ENCODE measurements at places on chromosomes 4 and X.

DNA sequence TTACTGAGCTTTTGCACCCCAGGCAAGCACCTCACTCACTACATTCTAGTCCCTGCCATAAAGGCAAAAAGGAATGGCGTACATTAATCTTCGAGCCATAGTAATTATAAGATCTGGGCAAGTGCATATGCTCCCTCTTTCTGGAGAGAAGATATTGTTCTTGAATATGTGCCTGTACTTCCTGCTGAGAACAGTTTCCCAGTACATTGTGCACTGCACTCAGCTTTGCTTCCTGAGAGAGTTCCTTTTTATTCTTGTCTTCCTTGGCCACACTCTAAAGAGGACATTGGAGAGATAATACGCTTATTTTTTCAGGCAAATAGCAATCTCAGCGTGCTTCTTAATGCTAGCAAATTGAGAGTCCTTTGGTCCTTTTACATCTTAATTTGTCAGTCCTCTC is 909.0 kb upstream of the PCDH10 start:
- DNase-seq, result no peak

DNA sequence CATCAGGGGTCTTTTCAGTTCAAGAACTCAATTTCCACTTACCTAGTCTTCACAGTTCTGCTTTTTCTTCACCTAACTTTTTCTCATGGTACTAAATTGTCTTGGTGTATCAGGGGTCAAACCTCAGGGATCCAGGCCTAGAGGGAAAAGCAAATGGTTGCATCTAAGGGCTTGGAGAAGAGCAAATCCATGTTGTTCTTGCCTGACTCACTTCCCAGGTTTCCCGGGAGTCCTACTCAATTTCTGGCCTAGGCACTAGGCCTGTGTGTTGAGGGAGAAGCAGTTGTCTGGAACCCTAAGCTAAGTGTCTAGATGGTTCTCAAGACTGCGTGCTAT is 191.9 kb upstream of the STK26 start:
- DNase-seq, result no peak

GRCh38 chr4:73725985-73726384 is 14.4 kb upstream of the CXCL8 start:
- peak; percentile 93 for DNase-seq

DNA sequence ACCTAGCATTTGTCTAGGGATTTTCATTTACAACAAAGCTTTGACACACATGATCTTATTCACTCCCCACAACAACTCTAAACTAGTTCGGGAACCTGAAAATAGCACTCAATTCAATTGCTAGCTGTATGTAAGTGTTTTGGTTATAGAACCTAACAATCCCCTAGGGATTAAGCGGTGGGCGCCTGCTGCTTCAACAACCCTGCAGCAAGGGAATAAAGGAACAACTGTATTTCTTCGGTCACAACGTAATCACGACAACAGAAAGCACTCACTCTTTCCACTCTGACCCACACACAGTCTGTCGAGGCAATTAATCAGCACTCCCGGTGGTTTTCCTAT is 674 bp upstream of the DIAPH2 start:
- DNase-seq, result no peak

GRCh38 chr4:87274327-87274726 is 48.4 kb downstream of the HSD17B13 start:
- no peak for DNase-seq

DNA sequence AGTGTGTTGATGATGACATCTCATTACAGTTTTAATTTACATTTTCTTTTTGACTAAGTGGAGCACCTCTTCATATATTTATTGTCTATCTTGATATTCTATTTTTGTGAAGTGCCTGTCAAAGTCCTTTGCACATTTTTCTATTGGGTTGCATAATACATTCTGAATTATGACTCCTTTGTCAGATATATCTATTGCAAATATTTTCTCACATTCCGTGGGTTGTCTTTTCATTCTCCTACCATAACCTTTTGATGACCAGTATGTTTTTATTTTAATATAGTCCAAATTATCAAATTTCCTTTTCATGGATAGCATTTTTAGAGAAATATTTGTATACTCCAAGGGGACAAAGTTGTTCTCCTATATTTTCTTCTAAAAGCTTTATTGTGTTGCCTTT is 126.4 kb downstream of the PJA1 start:
- DNase-seq, result no peak

DNA sequence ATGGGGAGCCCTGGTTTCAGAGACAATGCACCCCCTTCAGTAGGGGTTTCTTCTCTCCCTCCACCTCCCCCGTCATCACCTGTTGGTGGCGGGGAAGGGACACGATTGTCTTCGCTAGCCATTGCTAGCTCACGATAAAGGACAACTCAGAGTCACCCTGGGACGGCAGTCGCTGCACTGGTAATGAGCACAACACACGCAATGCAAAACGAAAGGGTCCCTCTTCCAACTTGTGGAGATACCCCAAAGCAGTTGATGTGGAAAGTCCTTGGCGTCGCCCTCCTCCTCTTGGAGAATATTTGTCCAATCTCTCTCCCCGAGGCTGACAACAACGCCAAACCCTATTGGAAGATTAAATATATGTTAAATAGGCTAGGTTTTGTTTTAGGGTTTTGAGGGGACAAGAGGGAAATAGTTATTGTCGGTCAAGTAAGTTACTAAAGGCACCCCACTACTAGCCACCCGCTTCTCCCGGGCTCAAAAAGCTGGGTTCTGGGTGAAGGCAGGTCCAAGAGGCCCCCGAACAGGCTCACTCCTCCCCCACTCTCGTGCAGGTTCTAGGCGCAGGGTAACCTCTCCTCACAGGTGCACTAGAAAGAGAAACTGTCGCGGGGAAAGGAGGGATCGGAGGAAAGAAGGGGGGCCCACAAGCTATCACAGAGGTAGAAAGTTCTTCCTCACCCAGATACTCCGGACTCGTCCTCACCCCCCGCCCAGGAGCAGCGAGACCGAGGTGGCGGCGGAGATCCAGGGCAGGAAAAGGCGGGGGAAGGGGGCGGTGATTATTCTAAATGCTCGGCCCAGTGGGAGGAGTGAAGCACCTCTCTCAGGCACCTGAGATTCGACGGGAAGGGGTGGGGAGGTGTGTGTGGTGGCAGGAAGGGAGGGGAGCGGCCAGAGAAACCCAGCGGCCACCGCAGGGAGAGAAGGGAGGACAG is at the start of gene LRBA:
Gene LRBA, minus strand, starts transcription at position 764 of the 938 bp plus-strand sequence. Its CDS starts 642 bp downstream, at position 122.
- peak; percentile 26 for DNase-seq

DNA sequence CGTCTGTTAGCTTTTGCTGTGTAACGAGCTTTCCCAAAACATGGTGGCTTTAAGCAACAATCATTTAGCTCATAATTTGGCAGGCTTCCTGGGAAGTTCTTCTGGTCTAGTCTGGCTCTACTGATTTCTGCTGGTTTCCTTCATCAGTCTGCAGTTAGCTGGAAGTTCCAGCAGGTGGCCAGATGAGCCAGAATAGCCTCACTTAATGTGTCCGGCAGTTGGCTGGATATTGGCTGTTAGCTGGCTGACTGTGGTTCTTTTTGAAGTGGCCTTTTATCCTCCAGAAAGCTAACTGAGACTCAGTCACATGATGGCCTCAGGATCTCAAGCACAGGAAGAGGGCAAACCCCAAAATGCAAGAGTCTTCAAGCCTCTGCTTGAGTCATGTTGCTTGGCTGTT is 34.9 kb downstream of the FTHL17 start:
- DNase-seq, result peak; percentile 12

- no peak for DNase-seq
Observed at GRCh38 chr4:44646151-44646550, 5.3 kb downstream of the YIPF7 start.

DNA sequence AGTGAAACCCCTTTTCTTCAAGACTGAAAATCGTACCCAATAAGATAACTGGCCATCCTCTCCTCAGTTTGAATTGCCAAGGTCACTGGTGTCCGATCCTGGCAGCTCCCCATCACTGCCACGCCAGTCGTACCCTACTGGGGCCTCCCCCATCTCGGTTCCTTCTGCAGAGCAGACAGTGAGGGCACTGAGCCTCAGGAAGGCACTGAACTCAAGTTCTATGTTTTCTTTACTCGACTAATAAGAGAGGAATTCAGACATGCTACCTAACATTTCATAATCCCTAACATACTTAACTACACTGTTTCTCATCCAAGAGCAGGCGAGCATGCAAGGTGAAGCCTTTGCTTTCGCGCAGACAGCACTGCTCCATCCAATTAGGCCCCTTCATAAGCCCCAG is 23.4 kb downstream of the ZFYVE28 start:
- DNase-seq, result peak; percentile 46

GRCh38 chr4:176788971-176789370 is 3.8 kb downstream of the VEGFC start:
- DNase-seq, result no peak

DNA sequence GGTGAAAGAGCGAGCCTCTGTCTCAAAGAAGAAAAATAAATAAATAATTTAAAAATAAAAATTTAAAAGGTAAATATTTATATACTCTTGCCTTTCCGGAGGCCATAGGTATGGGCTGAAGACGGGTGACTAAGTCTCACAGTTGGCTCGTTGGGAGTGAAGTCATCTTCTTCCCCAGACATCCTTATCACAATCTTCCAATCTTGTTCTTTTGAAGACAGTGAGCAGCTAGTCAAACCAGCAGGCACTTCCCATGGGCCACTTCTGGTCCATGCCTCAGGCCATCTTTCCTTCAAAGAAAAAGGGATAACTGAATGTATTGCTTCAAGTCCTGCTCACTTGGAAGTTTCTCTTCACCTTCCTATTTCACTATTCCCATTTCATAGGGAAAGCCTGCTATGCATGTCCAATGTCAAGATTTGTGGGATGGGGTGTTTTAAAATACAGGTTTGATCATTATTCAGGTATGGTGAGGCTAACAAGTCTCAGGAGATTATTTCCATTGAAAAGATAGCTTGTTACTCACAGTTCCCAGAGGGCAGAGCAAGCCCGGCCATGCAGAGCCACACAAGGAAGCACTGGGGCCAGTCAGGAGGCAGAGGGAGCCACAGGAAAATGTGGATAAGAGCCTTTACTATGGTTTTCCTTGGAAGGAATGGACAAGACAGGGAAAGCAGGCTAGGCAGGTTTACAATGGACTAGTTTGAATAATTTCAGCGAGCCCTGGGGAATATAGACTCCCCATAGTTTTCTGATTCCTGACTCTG is 33.3 kb upstream of the VCX2 start:
- no peak for DNase-seq

DNA sequence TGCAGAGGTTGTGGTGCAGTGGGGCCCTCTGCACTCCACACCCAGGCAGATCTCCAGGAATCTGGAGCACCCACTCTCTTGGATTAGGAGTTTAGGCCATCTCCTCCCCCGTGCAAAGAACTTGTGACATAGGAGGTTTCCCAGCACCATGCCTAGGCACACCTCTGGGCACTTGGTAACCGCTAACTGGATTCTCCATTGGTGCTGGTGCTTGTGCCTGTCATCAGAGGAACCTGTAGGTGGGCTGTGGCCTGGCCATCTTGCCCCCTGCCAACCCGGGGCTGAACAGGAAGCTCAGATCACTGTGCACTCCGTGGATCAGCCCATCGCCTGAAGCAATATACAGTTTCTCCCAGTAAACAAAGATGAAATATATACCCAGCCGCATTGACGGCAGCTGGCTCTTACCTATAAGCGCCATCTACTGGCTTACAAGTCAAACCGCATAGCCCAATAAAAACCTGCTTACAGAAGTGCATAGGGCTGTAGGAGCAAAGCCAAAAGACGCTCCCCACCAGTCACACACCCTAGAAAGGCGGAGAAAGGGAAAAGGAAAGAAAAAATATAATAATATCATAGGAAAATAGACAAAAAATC is 19.1 kb upstream of the TEX13B start:
- DNase-seq, result peak; percentile 4

- DNase-seq, result no peak
Observed at GRCh38 chr4:160563552-160564282, 1460.8 kb downstream of the RAPGEF2 start.

- DNase-seq, result no peak
Observed at GRCh38 chr4:3248811-3249661, at the start of gene MSANTD1. Gene MSANTD1, plus strand, starts transcription at chr4:3249159. Its CDS starts 64 bp downstream, at chr4:3249223.

DNA sequence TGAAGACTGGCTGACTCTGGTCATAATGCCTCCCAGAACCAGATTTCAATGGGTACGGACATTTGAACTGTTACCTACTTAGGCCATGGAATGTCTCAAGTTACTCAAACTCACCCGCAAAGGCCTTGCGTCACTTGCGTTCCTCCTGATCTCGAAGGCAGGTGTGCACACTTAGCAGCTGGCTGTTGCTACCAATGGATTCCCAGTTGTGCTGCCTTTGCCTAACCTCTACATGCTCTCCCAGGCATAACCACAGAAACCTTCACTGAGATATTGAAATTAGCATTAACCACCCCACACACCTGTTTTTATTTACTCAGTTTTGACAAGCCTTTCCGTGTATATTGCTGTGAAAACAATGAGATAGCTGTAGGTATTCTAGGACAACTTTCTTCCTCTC is 2.8 kb downstream of the ERVMER34-1 start:
- DNase-seq, result no peak

GRCh38 chr4:1987296-1987695 is 21.5 kb downstream of the NELFA start:
- no peak for DNase-seq

GRCh38 chr4:138494931-138495330 is 252.8 kb upstream of the SLC7A11 start:
- no peak for DNase-seq

DNA sequence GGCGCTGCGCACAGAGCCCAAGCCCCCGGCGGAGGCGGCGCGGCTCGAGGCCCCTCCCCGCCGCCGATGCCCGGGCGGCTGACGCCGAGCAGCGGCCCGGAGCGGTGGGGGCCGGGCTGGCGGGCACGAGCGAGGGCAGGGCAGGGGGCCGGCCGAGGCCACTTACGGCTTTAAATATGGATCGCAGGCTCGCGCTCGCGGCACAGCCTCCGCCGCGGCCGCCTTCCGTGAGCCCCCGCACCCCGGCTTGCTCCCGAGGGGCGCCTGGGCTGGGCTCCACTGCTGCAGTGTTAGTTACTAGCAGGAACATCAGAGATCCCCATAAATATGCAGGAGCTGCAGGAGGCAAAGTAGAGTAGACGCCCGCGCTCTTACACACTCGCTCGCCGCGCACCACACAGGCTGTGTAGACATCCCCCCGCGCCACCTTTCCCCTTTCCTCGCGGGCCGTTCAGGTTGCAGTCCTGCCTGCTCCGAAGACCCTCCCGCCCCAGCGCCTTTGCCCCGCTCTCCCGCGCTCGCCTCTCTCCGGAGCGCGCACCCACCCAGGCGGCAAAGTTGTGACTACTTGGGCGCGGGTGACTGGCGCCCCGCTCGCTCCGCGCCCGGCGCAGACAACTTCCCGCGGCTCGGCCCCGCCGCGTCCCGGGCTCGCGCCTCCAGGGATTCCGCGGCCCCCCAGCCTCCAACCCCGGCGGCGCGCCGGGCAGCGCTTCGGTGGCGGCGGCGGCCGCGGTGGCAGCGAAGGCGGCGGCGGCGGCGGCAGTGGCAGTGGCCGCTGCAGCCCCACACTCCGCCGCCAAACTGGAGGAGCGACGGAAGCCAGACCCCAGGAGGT is 152.0 kb upstream of the SLC4A4 start:
- peak; percentile 47 for DNase-seq
